ENCODE measurements at places on chromosomes 13 and 19.

DNA sequence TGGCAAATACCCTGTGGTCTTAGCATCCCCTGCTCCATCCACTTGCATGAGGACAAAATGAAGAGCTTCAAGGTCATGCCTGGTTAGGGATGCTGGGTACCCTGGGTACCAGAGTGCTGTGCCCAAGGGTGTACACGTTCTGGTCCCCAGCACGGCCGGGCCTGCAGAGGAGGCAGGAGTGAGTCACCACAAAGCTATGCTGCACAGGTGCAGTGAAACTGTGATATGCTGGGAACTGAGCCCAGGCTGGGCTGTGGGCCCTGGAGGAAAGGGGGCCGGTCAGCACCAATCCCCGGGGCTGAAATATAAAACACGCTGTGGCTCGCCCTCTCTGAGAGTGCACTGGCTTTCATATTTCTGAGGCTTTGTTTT is 95.1 kb downstream of the TSHZ3 start:
- peak; percentile 91 for DNase-seq

GRCh38 chr13:33183431-33184111 is 102.0 kb downstream of the STARD13 start:
- no peak for DNase-seq

GRCh38 chr13:36028359-36029025 is 102.7 kb downstream of the DCLK1 start:
- DNase-seq: no peak

DNA sequence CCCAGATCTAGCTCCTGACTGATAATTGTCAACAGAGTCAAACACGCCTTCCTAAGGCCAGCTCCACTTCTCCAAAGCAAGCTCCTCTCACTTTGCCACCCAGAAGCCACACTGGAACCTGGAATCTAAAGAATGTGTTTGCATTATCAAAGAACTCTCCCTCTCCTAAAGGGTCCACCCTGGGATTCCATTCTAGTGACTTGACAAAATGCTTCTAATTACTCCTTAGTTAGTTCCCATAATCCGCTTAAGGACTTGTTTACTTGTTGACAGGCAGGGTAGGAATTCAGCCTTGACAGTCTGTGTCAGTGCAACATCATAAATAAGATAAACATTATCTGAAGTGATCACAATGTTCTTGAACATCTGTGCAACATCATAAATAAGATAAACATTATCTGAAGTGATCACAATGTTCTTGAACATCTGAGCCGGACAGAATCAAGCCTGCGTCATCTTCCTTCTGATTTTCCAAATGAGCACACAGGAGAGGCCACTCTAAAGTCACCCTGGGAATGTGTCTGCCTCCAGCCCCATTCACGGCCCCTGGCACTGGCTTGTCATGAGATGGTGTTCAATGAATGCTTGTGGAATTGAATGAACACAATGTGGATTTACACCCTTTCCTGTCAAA is 512.1 kb downstream of the IRS2 start:
- DNase-seq: peak; percentile 32

GRCh38 chr19:16369664-16370576 is 45.3 kb downstream of the KLF2 start:
- DNase-seq: no peak
